ENCODE measurements at places on chromosomes 3 and 15.

- DNase-seq, result no peak
Measured at GRCh38 chr3:23619705-23620637, 185.8 kb upstream of the UBE2E1 start.

GRCh38 chr15:41971089-41971894 lies 1.1 kb downstream of the EHD4 start:
- DNase-seq, result peak; percentile 81

DNA sequence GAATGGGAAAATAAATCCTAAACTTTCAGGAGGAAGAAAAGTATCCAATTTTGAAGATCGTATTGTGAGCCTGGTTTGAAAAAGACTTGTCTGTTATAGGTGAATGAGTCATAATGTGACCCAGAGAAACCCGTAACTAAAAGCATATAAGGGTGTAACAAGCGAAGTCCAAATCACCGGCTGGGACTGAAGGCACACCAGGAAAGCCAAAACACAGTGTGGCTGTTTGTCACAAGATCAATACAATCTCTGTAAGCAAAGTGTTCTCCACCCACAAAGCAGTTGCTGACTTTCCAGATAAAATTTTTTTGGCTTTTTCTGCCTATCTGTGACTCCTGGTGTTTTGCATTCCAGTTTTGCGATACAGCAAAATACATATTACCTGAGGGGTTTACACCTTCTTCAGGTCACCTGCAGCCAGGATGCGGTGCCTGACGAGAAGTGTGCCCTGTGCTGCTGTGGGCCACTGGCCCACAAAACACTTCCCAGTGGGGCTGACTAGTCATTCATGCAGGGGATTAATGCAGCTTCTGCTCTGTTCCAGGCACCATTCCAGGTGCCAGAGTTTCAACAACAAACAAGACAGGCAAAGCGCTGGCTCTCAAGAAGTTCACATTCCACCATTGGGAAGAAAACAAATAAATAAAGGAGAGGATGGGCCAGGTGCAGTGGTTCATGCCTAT lies 14.4 kb downstream of the HES1 start:
- no peak for DNase-seq

DNA sequence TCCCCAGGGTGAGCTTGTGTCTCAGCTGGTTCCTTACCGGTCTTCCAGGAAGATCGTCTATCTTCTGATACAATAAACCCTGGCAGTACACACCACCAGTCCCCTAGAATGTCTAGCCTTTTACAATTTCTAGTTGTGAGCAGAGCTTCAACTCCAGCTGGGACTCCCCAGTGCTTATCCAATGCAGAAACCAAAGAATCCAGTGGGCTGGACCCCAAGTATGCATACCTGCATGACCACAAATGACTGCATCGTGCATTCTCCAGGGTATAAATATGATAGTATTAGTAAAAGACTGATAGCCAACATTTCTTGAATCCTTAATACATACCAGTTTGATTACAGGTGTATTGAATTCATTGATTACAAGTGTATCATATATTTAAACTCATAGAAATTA lies 176.0 kb downstream of the SATB1 start:
- no peak for DNase-seq

DNA sequence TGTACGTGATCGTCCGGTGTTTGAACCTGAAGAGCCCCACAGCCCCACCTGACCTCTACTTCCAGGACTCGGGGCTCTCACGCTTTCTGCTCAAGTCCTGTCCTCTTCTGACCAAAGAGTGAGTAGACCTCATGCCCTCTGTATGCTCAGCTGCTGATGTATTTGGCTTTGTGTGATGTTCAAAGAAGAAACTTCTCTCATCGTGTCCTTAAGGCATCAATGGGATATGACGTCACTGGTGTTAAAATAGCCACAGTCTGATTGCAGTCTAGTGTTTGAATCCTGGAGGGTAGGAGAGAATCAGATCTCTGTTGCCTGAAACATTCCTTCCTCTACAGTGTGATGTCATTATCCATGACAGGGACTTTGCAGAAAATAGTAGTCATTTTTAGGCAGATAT lies 28.1 kb downstream of the ABHD2 start:
- no peak for DNase-seq

- DNase-seq, result no peak
Measured at GRCh38 chr3:15861163-15861562, 63.4 kb upstream of the ANKRD28 start.

GRCh38 chr3:17040990-17041377 lies 156.2 kb downstream of the PLCL2 start:
- no peak for DNase-seq
